ENCODE measurements at places on chromosomes 7 and 10.
A peak's percentile ranks its signal among the peaks of the same experiment; 100 is the strongest.

DNA sequence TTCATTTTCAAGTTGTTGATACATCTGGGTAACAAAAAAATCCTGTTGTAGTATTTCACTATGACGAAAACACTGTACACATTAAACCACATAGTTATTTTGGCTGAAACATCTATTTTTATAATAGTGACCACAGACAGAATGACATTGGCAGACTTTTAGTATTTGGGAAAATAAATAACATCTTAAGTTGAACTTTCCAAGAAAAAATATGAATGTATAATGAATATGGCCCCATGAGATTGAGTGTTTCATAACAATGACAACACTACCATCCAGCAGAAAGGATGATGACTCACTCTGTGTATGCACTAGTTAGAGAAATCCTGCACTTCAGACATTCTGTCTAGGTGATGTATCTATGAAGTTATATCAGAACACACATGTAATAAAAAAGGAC, 118.1 kb downstream of the SEMA3D start:
- DNase-seq: no peak

DNA sequence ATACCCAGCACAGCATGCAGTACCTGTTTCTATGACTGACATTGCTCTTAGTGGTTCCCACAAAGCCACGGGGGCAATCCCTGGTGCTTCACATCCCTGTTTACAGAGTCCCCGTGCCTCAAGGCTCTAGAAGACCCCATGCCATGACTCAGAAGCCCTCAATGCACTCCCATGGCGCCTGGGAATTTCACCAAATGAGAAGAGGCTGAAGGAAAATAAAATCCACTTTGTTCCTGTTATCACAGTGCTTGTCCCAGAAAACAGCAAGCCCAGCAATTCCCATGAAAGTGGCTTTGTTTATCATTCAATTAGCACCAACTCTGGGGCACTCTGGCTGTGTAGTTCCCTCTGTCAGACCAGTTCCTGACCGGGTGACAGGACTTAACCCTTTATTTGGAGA, 268.3 kb downstream of the TNS3 start:
- DNase-seq: no peak

- DNase-seq: no peak
These were observed 89.4 kb downstream of the CTNNA3 start for GRCh38 chr10:67606572-67606971.

- DNase-seq: no peak
These were observed 161.2 kb downstream of the CELF2 start for GRCh38 chr10:11178606-11179515.

- DNase-seq: no peak
These were observed 41.1 kb upstream of the PRKAR1B start for GRCh38 chr7:767941-768731.

GRCh38 chr7:101878938-101879337, 61.5 kb downstream of the CUX1 start:
- no peak for DNase-seq

- peak; percentile 13 for DNase-seq
These were observed 140.6 kb downstream of the ALOX5 start for GRCh38 chr10:45514291-45515270.

GRCh38 chr7:132255115-132255797, 321.0 kb downstream of the PLXNA4 start:
- no peak for DNase-seq

DNA sequence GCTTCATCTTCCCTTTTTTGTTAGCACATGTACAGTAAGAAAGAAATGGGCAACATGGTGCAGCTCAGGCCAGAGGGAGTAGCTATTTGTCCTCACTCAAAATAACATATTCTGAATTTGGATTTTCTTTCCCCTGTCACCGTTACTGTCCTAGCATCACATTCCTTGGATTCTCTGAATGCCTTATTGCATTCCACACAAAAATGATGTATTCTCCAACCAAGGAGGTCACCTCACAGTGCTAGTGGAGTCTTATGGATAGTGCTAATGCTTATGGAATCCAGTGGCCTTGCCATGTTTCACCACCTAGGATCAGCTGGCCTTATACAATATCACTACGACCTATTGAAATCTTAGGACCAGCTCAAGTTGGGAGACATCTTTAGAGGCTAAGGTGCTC, 7.2 kb downstream of the PRSS58 start:
- no peak for DNase-seq

DNA sequence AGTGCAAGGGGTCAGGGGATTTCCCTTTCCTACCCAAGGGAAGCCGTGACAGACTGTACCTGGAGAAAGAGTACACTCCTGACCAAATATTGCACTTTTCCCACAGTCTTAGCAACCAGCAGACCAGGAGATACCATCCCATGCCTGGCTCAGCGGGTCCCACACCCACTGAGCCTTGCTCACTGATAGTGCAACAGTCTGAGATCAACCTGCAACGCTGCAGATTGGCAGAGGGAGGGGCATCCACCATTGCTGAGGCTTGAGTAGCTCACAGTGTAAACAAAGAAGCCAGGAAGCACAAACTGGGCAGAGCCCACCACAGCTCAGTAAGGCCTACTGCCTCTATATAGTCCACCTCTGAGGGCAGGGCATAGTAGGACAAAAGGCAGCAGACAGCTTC, 53.9 kb downstream of the PIK3CG start:
- DNase-seq: no peak

- DNase-seq: peak; percentile 0
These were observed 29.1 kb downstream of the WDR37 start for GRCh38 chr10:1085258-1085657.

DNA sequence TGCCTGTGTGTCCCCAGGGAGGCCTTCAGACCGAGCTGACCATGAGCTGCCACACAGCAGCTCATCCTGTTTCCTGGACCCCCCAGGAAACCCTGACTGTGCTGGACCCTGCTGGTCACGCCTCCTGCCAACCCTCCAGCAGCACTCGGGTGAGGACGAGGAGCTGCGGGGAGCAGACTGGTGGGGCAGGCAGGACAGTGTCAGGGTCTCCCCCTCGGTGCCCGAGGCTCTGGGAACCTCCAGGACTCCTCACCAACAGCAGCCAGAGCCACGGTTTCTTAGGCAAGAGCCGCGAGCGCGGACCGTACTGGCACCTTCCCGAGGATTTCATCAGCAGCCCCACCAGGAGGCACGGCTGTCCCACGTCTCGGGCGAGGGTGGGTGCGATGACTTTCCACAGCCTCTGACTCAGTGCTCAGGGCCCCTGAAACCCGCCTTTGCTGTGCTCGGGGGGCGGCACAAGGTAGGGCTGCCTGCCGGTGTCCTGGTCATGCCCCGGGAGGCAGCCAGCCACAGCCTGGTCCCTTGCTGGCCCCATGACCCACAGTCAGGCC, 186.9 kb downstream of the ELFN1 start:
- DNase-seq: no peak

GRCh38 chr10:51706225-51706624, 6.8 kb upstream of the CSTF2T start:
- no peak for DNase-seq

GRCh38 chr7:111010798-111011197, 80.1 kb upstream of the LRRN3 start:
- DNase-seq: no peak

DNA sequence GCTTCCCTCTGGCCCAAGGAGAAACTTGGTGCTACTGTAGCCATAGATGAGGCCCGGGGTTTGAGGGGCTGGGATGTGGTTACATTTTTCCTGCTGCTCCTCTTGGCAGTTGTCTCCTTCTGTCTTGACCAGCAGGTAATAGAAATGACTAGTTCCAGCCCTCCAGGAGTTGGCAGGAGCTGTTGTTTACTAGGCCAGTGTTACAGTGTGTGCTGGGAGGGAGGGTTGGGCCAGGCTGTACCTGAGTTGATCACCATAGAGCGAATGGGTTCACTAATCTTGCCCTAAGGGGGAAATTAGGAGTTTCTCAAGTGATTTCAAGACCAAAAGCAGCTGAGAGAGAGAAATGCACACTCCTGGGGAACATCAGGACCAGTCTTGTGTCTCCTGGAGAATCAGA, 34.9 kb downstream of the PAX2 start:
- no peak for DNase-seq

- DNase-seq: no peak
These were observed 338.5 kb downstream of the ADARB2 start for GRCh38 chr10:1398626-1399410.

GRCh38 chr10:109987452-109988211, 20.2 kb upstream of the ADD3 start:
- DNase-seq: no peak
